ENCODE measurements at places on chromosomes 1 and 21.

DNA sequence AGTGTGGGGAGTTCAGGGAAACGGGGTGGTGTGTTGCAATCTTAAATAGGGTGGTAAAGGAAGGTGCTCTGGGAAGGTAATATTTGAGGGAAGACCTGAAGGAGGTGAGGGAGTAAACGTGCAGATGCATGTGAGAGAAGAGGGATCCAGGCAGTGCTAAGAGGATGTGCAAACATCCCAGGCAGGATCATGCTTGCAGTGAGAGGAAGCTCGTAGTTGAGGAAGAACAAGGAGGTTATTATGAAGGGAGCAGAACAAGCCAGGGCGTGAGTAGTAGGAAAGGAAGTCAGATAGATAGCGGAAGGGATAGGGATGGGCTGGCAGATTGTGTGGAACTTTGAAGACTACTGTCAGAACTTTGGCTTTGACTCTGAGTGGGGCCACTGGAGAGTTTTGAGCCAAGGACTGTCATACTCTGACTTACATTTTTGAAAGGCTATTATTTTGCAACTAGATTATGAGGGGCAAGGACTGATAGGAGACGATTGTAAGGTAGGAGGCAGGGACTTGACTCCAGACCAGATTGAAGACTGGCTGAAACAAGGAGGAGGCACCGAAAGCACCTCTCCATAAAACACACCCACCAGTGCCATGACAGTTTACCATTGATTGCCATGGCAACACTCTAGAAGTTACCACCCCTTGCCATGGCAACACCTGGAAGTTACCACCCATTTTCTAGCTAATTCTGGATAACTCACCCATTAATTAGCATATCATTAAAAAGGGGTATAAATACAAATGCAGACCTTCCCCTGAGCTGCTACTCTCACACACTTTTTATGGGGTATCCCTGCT lies 67.0 kb downstream of the XCL2 start:
- DNase-seq, result no peak

DNA sequence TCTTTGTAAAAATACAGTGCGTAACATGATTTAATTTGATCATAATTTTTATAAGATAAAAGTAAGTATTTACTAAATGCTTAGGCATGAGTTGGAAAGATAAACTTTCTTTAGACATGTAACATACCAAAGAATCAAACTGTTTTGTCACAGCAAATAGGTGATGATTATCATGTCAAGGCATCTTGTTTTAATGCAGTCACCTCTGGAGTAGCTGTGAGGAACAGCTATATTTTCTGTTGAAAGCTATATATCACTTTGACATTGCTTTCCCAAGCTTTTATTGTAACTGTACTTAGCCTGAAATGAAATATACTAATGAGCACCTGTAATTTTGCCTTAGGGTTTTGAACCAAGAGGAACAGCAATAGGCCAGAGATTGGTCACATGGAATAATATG lies 151.9 kb downstream of the TLR5 start:
- no peak for DNase-seq

DNA sequence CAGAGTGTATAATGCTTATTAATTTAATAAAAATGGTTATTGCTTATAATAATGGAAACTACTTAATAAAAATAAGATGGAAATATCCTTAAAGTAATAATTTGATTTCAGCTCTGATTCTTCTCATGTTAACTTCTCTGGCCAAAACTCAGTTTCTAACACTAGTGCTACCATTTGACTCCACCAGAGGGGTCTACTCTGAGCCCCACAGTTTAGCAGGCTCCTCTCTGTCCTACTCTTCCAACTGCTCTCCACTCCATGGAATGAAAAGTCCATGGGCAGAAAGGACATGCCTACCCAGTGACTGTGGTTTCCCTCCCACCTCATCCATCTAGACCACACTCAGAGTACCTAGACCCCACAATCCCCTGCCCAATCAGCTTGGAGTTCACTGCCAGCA lies 489.1 kb upstream of the CAMK1G start:
- DNase-seq, result no peak

GRCh38 chr1:10530756-10531495 lies 56.2 kb downstream of the PEX14 start:
- DNase-seq, result no peak

DNA sequence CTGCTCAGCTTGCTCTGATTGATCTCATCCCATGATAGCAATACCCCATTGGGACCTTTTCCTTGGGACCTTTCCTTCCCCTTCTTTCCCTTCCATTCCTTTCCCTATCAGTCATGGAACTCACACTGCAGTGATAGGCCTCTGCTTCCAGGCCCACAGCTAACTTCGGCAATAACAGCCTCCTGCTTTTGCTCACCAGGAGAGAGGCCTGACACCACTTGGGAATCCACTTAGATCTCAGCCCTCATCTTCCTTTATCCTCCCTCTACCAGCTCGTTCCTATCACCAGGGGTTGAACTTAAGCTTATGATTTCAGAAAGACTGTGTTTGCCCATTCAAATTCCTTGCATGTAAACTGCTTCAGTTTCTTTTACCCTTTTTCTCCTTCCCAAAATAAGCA lies 11.0 kb upstream of the TIPRL start:
- no peak for DNase-seq

DNA sequence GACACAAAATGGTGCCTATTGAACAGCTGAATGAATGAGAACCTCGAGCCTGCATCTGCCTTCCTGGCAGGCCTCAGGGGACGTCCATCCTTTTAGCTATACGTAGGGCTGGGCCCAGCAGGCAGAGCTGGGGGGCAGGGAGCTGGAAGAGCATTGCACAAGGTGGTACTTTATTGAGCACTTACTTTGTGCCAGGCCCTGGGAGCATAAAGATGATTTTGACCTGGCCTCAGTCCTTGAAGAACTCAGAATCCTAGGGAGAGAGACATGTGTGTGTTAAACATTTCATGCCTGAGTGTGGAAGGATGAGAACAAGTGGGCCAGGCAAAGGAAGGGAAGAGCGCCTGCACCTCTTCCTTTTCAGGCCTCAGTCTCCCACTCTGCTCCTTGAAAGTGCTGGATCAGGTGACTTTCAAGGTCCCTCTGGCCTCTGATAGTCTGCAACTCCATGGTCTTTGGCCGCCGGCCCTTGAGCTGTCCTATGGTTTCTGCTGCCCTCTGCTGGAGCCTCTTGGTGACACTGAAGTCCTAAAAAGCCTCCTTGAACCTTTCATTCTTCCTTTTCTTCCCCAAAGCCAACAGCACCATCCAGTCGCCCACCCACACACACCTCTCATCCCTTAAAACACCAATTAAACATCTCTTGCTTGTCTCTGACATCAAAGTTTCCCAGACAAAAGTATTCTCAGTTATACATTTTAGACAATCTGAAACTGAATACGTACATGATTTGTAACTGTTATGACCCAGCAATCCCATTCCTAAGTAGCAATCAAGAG lies 3.5 kb upstream of the PEAR1 start:
- peak; percentile 72 for DNase-seq

GRCh38 chr1:21139601-21140000 lies 37.1 kb downstream of the EIF4G3 start:
- no peak for DNase-seq

- peak; percentile 11 for DNase-seq
These were observed 42.5 kb downstream of the PTPRF start for GRCh38 chr1:43573066-43573800.

- DNase-seq, result no peak
These were observed 70.5 kb upstream of the HSPA13 start for GRCh38 chr21:14453339-14454015.

GRCh38 chr21:44737706-44738354 lies 26.5 kb upstream of the TSPEAR start:
- DNase-seq, result no peak

DNA sequence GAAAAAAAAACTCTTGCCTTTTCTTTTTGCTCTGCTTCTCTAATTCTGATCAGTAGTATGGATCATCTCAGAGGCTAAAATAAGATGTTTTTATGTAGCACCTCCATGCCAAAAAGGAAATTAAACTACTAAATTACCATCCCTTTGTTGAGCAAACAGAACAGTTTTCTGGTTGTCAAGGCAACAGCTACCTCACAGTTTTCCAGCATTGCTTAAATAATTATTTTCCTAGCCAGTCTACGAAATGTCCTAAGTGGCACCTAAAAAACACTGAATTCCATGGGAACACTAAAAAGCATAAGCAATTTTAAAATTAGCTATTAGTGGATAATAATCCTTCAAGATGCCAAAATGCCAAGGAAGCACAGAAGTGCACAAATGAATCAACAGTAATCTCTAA lies 61.7 kb downstream of the ARID4B start:
- no peak for DNase-seq

DNA sequence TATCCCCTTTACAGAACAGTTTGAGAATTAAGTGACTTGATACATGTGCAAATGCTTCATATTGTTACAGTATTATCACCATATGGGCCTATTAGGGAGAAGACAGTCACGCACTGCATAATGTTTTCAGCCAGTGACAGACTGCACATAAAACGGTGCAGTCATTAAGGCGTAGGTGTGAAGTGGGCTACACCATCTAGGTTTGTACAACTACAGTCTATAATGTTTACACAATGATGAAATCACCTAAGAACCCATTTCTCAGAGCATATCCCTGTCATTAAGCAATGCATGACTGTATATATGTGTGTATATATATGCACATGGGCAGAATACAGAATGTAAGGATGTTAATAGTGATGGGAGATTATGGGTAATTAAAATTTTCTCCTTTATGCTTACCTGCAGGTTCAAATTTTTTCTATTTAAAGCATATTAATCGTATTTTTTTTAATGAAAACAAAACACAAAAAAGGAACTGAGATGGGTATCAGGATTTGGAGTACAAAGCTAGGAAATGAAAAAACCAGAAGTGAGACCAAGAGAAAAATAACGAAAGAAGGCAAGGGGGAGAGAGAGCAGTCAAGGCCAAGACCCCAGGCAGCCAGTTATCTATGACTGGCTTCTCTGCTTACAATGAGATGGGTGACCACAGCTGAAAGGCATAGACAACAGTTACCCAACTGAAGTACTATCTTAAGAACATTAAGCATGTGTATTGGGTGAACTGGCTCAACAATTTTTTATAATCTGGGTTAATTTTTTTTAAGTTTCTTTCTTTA lies 122.9 kb upstream of the DAB1 start:
- no peak for DNase-seq

- no peak for DNase-seq
These were observed 55.2 kb downstream of the BRWD1 start for GRCh38 chr21:39258207-39258606.

- DNase-seq, result no peak
These were observed 189.0 kb upstream of the ZRANB2 start for GRCh38 chr1:71269818-71270217.

DNA sequence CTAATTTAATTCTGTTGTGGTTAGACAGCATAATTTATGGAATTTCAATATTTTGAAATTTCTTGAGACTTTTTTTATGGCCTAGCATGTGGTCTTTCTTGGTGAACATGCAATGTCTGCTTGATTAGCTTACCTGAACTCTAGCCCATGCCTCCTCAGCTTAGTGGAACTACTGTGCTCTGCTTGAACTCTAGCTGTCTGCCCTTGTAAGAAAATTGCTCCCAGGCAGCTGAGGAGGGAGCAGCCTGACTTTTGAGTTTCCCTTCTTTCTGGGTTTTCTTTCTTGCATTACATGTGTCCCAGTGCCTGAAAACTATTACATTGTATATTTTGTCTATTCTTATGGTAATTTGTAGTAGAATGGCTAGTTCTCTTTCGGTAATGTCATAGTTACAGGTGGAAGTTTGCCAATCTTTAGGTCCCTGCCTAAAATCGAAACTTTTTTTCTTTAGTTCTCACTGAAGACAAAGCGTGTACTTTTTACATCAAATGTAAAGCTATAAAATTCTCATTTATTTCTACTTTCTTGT lies 105.3 kb downstream of the MAST2 start:
- DNase-seq, result no peak

DNA sequence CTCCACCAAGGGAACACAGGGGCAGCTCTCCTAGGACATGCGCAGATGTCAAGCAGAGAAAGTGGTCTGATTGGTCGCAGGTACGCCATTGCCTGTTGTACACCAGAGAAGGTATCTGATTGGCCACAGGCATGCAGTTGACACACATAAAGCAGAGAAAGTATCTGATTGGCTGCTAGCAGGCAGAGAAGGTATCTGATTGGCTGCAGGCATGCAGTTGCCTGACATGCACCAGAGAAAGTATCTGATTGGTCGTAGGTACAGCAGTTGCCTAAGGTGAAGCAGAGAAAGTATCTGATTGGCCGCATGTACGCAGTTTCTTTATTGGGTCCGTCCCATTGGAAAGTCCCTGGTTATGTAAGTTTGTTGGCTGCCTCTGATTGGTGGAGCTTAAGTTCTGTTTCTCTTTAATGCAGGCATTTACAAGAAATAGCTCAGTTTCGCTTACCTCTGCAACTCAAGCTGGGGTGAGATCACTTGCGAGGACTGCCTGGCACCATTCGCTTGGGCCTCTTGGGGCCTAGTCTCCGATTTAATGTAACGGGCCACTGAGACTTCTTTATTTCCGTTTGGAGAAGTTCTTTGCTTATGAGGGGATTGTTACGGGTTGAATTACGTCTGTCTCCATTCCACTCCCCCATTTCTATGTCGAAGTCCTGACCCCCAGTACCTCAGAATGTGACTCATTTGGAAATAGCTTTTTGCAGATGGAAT lies 74.2 kb downstream of the SIK1 start:
- DNase-seq, result no peak

- peak; percentile 42 for DNase-seq
These were observed 5.8 kb upstream of the TGFB2 start for GRCh38 chr1:218339267-218339831.

DNA sequence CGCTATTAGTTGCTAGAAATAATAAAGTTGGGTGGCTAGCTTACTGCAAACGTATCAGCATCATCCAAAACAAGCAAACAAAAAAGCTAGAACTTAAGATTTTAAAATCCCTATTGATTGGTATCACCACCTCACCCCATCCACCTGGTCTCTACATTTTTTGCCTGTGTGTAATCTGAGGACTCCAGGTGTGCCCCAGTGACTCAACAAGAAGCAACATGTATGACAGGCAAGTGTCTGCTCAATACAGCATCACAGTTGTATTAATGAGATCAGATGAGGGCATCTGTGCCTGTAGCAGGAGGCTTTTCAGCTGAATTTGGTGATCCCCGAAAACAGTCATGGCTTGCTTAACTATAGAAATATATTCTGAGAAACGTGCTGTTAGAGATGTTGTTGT lies 14.6 kb upstream of the PAPPA2 start:
- DNase-seq, result no peak

GRCh38 chr21:29055080-29055479 lies 18.4 kb downstream of the CCT8 start:
- DNase-seq, result no peak

DNA sequence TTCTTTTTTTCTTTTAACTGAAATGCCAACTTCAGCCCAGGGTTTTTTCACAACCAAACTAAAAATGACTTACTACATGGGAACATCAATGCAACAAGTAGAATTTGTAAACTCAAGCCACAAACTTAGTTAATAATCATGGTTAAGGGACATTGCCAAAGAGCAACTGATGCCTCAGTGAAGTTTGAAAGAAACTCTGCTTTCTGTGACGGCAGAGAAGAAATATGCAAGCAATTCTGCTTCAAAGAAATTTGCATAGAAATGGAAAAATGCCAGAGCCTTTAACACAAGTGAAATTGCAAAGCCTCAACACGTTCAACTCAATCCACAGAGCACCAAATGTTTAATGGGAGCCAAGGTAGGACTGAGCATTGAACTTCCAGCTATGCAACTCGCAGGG lies 5.0 kb upstream of the CHD5 start:
- DNase-seq, result no peak

- no peak for DNase-seq
These were observed 6.4 kb downstream of the OR2C3 start for GRCh38 chr1:247529771-247530355.

Measured in NCI-H1694 treated with DMSO at 0.1 percent for 48 hours (cell line).